ENCODE measurements at places on chromosomes 1 and 21.
A peak's percentile ranks its signal among the peaks of the same experiment; 100 is the strongest.

DNA sequence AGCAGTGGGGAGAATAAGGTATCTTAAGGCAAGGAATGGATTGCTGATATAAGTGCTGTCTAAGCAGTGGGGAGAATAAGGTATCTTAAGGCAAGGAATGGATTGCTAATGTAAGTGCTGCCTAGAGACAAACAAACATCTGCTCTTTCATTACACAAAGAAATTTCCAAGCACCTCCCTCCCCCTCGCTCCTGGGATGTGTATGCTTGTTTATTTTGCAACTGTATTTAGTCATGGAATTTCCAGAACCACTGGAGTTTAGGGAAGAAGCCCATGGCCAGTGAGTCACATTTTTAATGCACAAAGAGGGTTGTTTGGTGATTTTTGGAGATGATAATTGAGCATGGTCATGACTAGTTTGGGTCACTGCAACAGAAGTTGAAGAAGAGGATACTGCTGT, 21.5 kb downstream of the PDPN start:
- no peak for DNase-seq

DNA sequence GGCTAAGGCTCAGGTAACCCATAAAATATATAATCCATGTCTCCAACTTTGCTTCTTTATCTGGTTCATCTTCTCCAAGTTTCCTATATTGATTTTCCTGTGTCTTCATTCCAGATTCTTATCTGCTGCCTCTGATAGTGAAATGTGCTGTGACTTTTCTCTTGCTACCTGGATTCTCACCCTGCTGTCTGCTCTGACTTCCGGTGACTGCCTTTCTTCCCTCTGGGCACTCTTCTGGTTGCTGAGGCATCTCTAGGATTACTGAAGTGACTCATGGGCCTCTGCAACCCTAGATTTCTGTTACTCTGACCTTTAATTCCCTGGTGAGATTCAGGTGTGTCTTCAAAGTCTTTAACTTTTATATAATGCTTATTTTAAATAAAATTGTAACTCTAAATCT, 46.9 kb downstream of the GIPC2 start:
- no peak for DNase-seq

- no peak for DNase-seq
Observed at GRCh38 chr1:183234660-183235476, 48.8 kb downstream of the LAMC2 start.

- DNase-seq = no peak
Observed at GRCh38 chr1:187092104-187092503, 263.4 kb downstream of the PLA2G4A start.

DNA sequence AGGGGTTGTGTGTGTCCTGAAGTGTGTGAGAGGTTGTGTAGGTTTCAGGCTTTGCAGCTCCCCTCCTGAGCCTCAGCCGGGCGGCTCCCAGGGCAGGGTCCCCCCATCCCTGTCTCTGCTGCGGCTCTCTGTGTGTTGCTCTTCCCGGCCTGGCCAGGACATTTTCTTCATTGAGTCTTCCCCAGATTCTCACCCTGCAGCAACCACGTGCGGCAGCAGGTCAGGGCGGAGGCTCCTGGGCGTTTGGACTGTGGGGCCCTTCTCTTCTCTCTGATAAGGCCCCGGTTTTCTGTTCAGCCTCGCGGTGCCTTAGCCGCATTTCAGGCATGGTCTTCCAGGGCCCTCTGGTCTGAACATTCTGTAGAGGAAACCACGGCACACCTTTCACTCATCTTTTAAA, 1.8 kb upstream of the TCP10L start:
- DNase-seq = no peak

DNA sequence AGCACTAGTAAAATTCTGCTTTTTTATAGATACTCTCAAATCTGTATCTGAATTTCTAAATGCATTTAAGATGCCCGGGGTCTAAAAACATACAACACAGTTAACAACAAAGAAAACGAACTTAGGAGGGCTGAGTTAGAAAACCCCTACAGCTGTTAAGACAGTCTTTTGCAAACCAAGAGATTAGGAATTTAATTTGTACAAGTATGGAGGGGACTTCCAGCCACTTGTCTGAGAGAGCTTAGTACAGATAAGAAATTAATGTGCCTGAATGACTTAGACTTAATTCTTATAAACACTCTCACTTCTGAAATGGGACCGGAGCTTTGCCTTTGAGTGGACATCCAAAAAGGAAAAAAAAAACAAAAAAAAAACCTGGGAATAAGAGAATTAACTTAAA, 61.6 kb downstream of the SMYD3 start:
- DNase-seq = no peak

GRCh38 chr1:15246960-15247614, at the start of gene FHAD1:
Gene FHAD1, plus strand, starts transcription at chr1:15247223. Its CDS starts 4,562 bp downstream, at chr1:15251785.
- peak; percentile 55 for DNase-seq

DNA sequence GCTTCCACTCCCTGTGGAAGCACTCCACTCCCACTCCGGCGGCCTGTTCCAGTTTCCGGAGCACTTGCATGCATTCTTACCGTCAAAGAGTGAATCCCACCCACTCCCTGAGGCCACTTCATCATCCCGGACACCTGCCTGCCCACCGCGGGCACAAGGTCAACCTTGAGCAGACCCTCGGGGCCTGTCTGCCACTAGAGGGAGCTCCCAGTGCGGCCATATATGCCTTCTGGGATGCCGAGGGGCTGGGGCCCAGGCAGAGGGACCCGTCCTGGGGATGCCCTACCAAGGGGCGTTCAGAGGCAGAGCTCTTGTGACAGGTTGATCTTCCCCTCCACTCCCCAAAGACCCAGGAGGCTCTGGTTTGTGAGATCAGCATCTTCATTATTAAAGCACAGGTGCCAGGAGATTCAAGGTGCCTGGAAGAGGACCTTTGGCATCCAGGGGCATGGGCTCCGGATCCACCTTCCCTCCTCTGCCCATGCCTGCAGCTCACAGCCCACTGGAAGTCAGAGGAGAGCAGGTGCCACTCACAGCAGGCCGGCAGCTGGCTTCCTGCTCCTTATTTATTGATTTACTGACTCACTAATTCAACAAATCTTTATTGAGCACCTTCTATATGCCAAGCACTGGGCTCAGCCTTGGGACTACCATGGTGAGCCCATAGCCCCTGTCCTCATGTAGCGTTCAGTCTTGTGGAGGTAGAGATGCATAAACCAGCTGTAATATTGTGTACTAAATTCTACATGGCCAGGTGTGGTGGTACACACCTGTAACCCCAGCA, 47.3 kb downstream of the UBIAD1 start:
- peak; percentile 11 for DNase-seq

- DNase-seq = no peak
Observed at GRCh38 chr1:162192306-162192678, 122.8 kb downstream of the NOS1AP start.

DNA sequence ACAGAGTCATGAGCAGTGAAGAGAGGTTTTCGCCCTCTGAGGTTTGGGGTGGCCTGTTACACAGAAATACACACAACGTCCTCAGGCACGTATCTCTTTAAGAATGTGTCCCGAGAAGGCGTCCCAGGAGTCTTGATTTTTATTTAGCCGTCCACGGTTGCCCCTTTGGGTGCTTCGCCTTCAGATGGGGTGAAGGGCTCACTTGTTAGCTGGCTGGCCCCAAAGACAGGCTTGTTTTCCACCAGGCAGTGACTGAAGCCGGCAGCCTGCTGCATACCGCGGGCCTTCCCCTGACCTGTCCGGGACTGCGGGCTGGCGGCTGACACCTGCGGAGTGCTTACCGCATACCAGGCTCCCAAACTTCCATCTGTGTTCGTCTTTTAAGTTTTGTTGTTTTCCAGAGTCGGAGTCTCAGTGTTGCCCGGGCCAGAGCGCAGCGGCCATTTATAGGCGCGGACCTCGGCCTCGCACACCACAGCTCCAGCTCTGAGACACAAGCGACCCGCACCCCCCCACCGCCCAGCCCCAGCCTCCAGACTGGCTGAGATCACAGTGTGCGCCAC, 1.6 kb upstream of the ADARB1 start:
- no peak for DNase-seq
